ENCODE measurements at places on chromosomes 3 and 15. TPM values are rescaled to one million over a fixed set of nuclear protein-coding genes. Genes with fewer than 3 reads are reported as not detected.

The CTXN2 gene
- total RNA-seq, result not detected

The HTR3E gene
- total RNA-seq, result not detected

The PATL2 gene
- 0.56 TPM for total RNA-seq

The THBS1 gene
- 5,888 TPM for total RNA-seq

The ZIC4 gene
- not detected for total RNA-seq

The AGBL1 gene
- total RNA-seq, result not detected

The PLIN1 gene
- total RNA-seq, result under 0.01 TPM

The C3orf20 gene
- under 0.01 TPM for total RNA-seq

The ECT2 gene
- total RNA-seq, result 61.3 TPM

The ZNF80 gene
- total RNA-seq, result not detected

The SLC22A13 gene
- 0.58 TPM for total RNA-seq

The ACP3 gene
- under 0.01 TPM for total RNA-seq

The LRRC31 gene
- not detected for total RNA-seq

The TIMMDC1 gene
- total RNA-seq, result 57.8 TPM

The NUP210 gene
- total RNA-seq, result 0.38 TPM

The RBP2 gene
- not detected for total RNA-seq

The HCN4 gene
- not detected for total RNA-seq

Data from regular cardiac myocyte (primary cell).